ENCODE measurements at places on chromosomes 12 and 14.

DNA sequence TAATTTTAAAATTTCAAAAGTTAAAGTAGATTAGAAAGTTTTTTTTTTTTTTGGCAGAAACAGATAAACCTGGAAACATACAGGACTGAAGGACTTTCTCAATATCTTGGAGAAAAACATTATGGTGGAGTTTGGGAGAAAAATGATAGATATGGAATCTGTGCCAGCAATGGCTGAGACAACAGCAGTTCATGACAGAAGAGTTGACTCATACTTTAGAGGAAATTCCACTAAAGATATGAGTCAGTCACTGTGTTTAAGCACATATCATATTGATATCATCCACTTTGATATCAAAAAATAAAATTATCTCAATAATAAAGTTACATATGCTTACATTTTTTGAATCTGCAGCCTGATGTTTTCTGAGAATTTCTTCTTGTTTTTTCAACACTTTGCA lies 193.9 kb upstream of the OR4E1 start:
- H3K27ac ChIP-seq = no peak overlapping the region
- H3K4me1 ChIP-seq = peaks cover 17% of the 10 kb centered on the region
- peaks cover 3% of the 10 kb centered on the region for H3K36me3 ChIP-seq
- H3K27me3 ChIP-seq = peaks cover 7% of the 10 kb centered on the region

DNA sequence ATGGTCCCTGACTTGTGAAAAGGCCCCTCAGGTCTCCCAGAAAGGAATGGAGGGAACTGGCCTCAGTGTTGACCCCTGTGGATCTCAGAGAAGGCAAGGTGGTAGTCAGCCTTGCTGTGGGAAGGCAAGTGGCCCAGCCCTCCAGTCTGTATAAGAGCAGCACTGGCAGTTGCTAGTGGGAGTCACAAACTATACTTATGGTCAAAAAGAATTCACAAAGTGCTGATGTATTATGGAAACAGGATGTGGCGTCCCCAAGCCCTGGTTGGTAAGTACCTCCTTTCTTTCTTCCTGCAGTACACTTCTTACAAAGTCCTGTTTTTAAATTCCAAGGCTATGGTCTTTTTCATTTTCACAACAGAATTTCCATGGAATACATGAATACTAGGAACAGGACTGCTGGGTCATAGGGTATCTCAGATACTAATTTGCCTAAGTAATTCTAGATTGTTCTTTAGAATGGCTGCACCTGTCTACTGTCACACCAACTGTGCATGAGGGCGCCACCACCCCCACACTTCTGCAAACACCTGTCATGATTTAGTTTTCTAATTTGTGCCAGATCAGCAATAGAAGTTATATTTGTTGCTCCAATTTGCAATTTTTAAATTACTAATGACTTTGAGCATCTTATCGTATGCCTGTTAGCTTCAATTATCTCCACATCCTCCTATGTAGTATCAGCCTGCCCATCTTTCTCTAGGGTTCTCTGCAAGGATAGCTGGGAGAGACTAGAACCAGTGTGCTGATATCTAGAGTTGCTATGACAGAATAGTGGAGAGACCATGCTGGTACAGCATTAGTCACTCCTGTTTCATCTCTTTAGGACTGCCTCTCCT lies 40.7 kb upstream of the TMEM263 start:
- peaks cover 45% of the 10 kb centered on the region for H3K4me1 ChIP-seq
- H3K4me3 ChIP-seq = no peak overlapping the region
- H3K27ac ChIP-seq = peak overlapping the region; percentile 92

DNA sequence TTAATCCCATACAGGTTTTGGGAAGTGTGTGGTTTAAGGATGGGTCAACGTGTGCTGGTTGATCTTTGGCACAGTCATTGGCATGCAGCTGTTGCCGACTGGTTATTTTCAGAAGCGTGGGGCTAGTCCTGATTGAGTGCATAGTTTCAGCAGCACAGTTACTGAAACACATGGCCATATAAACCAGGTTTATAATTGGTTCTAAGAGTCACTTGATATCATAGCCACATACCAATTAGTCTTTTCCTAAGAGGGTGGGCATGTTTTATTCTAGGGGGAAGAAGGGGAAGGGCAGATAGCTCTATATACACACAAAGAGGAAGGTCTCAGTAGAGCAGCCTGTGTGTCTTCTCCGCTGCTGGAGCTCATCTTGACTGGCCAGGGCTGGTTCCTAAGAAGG lies 11.0 kb upstream of the RPS6KL1 start:
- peaks cover 25% of the 10 kb centered on the region for H3K4me1 ChIP-seq
- H3K27me3 ChIP-seq = peaks cover 10% of the 10 kb centered on the region
- H3K4me3 ChIP-seq = no peak overlapping the region

DNA sequence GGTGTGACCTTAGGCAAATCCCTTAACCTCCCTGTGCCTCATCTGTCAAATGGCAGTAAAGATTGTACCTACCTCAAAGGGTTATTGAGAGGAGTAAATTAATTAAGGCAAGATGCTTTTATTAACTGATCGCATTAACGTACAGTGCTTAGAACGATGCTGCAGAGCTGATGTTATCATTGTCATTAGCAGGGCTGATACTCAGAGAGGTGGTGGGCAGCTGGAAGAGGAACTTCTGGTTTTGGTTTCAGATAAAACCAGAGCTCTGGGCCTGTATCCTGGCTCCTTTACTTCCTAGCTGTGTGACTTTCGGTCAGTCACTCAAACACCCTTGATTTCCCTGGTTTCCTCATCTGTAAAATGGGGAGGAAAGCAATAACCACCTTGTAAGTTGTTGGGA lies 55.1 kb downstream of the CALM1 start:
- no peaks in the 10 kb centered on the region for H3K36me3 ChIP-seq
- DNase-seq = no peak
- H3K4me1 ChIP-seq = peaks cover 15% of the 10 kb centered on the region

- H3K4me1 ChIP-seq = no peaks in the 10 kb centered on the region
- no peaks in the 10 kb centered on the region for H3K27me3 ChIP-seq
- no peak overlapping the region for H3K27ac ChIP-seq
- H3K36me3 ChIP-seq = no peaks in the 10 kb centered on the region
- no peak for DNase-seq
Observed at GRCh38 chr12:126384026-126384564, 1318.9 kb downstream of the AACS start.

DNA sequence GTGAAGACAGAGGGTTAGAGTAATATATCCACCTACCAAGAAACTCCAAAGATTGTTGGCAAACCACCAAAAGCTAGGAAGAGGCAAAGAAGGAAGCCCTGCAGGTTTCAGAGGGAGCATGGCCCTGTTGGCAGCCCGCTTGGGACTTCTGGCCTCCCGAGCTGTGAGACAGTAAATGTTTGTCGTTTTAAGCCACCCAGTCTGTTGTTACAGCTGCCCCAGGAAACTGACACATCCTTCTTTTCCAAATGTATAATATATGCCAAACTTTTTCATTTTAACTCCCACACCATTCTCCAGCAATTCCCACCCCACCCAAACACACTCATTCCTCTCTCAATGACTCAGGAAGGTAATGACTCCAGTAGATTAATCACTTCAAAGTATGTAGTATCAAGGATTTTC lies 74.0 kb downstream of the RPS29 start:
- no peaks in the 10 kb centered on the region for H3K36me3 ChIP-seq
- no peak for DNase-seq
- no peaks in the 10 kb centered on the region for H3K4me1 ChIP-seq
- H3K27me3 ChIP-seq = peaks cover under 1% of the 10 kb centered on the region
- no peak overlapping the region for H3K27ac ChIP-seq
